ENCODE measurements at places on chromosomes 7 and 10.

DNA sequence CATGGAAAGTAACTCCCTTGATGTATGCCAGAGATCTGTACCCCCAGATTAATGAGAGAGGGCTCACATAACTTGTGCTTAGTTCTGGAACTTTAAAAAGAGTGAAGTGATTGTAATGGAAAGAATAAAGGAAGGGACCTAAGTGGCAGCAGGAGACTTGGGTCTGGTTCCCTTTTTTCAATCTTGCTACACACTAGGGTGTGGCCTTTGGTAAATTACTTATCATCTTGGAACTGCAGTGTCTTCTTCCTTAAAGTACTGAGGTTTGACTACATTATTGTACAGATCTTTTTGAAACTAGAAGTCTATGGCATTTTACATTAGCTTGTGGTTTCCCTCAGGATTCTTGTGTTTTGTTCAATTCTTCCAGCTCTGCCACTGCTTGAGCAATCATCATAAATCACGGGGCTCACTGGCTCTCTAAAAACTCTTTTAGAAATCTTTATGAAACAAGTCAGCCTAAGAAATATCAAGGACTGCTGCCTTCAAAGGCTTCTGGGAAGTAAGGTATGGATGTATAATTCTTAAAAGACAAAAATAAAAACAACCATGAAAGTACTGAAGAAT lies 22.5 kb upstream of the CHRM2 start:
- no peak for DNase-seq

GRCh38 chr7:99855236-99855635 lies 21.6 kb downstream of the OR2AE1 start:
- DNase-seq, result no peak

DNA sequence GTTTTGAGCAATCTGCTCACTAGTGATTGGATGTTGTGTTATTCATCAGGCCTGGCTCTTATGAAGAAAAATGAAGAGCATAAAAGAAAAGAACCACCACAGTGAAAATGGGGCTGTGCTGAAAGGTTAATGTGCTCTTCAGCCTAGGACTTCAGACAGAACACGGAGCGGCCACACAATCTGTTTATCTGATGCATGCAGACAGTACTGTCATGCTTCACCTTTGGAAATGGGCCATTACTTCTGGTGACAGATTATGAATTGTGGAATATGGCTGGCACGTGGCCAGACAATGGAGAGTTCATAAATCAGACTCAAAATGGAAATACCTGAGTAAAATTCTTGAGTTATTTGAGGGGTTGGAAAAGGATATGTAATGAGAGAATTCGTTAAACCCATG lies 86.0 kb upstream of the NOBOX start:
- DNase-seq, result no peak

DNA sequence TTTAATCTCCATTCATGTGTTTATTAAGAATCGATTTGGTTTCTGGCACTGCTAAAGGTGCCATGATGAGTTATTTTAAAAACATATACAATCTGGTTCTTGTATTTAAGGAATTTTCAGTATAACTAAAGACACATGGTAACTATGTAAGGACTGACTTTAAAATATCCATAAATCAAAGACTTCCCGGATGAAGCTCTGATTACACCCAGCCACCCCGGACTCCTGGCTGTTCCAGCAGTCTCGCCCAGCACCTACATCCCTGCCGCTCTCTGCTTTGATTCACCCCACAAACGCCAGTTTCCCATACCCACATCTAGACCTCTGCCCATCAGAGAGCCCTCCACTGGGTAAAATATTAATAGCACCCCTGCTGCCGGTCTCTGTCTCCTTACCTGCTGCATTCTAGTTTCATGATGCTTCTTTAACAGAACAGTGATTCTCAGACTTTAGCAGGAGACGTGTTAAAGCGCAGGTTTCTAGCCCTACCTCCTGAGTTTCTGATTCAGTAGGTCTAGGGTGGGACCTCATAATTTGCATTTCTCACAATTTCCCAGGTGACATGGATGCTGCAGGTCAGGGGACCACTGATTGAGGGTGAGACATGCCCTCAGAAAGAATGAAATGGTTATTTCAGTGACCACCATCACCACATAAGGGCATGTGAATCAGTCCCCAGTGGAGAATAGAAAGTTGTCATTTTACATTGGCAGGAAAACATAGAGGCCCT lies 185.7 kb downstream of the KIAA1217 start:
- DNase-seq, result no peak

DNA sequence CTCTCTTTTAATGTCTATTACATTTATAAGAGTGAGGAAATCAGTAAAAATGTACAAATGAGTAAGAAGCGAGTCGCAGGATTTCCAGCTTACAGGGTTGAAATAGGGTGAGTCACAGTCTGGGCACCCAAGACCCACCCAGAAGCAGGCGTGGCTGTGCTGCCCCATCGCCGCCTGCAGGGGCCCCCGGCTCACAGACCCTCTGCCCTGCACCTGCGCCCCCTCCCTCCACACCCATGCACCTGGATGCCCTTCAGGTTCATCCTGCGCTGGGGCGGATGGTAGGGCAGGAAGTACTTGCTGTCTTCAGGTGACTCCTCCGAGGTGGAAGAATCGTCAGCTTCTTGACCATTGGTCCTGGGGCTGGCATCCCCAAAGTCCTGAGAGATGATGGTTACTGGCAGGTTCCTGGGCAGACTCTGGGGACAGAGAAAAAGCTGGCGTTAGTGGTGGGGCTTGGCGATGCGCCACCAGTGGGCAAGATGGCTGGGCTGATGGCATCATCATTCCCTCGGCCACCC lies 90.2 kb upstream of the GNA12 start:
- no peak for DNase-seq

Measured in stimulated activated CD4-positive, alpha-beta T cell treated with anti-CD3 and anti-CD28 coated beads, Interleukin-1b, Interleukin-23, amount 100 ng/mL, for 1 hour (primary cell).